Mucosa of gallbladder (tissue), 1 donor: ENCODE measurements at places on chromosomes 12 and 14. TPM values are rescaled to one million over a fixed set of nuclear protein-coding genes. Genes with fewer than 3 reads are reported as not detected.

GRCh38 chr12:86634456-86635410 lies 378.5 kb upstream of the MGAT4C start:
- no peak for DNase-seq

DNA sequence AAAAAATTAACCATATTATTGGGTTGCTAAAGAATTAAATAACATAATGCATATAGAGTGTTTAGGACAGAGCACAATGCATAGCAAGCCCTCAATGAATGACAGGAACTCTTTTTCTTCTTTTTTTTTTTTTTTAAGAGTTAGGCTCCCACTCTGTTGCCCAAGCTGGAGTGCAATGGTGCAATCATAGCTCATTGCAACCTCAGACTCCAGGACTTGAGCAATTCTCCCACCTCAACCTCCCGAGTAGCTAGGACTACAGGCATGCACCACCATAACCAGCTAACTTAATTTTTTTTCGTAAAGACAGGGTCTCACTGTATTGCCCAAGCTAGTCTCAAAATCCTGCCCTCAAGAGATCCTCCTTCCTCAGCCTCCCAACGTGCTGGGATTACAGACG lies 20.5 kb upstream of the MTERF2 start:
- no peak for DNase-seq

DNA sequence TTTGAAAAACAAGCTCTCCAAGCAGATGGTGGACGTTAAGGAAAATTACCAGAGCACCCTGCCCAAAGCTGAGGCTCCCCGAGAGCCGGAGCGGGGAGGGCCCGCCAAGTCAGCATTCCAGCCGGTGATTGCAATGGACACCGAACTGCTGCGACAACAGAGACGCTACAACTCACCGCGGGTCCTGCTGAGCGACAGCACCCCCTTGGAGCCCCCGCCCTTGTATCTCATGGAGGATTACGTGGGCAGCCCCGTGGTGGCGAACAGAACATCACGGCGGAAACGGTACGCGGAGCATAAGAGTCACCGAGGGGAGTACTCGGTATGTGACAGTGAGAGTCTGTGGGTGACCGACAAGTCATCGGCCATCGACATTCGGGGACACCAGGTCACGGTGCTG lies 62.4 kb downstream of the NTF3 start:
- DNase-seq = no peak

DNA sequence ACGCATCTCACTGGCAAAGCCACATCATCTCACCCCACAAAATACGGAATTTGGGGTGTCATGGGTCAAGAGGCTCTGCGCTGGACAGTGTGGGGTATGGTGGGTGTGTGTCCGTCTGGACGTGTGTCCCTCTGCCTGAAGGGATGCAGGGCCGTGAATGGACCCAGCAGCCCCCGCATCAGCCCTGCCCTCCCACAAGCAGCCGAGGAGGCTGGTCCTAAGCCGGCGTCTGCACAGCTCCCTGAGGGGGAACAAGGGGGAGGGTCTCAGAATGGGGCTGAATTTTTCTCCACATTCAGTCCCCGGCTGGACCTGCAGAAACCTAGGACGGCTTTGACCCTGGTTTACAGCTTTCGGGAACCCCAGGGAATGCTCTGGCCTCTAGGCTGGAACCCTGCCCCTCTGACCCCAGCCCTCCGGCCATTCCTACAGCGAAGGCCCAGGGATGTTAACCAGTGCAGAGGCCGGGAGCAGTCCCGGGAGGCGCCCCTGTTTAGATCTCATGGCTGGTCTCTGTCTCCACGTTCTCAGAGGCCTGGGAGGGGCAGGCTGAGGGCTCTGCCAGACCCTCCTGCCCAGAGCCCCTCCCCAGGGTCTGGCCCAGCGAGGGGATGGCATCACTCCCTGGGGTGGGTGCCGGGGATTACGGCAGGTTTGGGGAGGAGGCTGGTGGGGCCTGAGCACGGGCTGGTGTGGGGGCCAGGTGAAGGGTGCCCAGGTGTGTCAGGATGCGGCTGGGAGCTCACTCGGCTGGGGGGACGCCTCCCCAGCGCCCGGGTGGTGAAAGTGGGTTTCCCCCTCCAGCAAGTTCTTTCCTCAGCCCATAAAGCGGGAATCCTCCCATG lies 156.5 kb upstream of the C14orf180 start:
- peak; percentile 6 for DNase-seq

- DNase-seq = no peak
Measured at GRCh38 chr14:41608681-41609390, 2.2 kb downstream of the LRFN5 start.

DNA sequence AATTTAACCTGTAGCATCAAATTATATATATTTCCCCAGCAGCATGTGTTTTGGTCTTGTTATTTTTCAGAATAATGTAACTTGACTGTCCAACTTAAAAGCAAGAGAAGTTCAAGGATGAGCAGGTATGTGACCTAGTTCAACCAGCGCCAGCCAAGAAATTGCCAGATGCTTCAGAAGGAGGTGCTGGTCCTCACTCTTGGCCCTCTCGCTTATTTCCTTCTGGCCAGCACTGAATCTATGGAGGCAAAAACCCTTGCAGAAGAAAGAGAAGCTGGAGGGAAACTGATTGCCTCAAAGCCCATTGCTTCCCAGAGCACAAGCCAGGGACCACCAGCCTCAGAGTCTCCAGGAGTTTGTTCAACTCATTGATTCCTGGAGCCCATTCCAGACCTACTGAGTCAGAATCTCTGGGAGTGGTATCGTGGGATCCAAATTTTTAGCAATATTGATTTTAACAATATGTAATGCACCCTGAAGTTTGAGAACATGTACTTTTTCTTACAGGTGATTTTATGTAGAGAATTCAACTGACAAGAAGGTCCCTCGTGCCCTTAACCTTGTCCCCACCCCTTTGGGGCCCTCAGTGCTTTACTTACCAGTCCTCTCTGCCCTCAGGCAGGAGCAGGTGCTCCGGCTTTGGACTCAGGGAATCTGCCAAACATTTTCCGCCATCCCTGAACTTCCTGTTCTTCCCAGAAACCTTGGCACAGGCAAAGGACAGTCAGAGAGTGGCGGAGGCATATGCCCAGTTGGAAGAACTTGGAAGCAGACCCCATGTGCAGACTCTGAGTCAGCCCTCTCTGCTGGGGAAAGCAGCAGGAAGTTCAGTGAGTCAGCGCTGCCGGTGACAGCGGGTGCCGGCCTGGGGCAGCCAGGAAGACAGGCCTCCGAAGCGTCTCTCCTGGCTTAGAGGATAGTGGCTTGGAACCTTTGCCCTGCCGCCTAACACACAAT lies 10.4 kb downstream of the BEST3 start:
- DNase-seq = peak; percentile 61

- DNase-seq = no peak
Measured at GRCh38 chr12:4909734-4910501, at the start of gene KCNA1. KCNA1 (plus strand) TSS chr12:4909905; CDS start chr12:4911379, 1,474 bp downstream.

- no peak for DNase-seq
Measured at GRCh38 chr14:51578853-51579252, 72.9 kb upstream of the FRMD6 start.

DNA sequence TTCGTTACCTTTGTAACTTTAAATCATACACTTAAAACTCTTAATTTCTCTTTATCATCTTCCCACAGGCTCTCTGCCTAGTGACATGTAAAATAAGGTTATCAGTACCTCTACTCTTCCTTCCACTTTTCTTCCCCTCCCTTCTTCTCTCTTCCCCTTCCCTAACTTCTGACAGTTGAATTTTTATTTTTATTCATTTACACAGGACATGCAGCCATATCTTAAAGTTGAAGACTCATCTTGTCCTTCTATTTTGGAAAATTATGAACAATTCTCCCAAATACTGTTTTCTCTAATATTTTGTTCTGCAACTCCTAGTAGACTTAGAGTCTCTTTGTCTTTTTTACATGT lies 263.9 kb downstream of the FBXL14 start:
- no peak for DNase-seq

- DNase-seq = no peak
Measured at GRCh38 chr14:69982886-69983285, 103.7 kb downstream of the SMOC1 start.

- DNase-seq = no peak
Measured at GRCh38 chr14:54877015-54877702, 25.5 kb downstream of the GCH1 start.

DNA sequence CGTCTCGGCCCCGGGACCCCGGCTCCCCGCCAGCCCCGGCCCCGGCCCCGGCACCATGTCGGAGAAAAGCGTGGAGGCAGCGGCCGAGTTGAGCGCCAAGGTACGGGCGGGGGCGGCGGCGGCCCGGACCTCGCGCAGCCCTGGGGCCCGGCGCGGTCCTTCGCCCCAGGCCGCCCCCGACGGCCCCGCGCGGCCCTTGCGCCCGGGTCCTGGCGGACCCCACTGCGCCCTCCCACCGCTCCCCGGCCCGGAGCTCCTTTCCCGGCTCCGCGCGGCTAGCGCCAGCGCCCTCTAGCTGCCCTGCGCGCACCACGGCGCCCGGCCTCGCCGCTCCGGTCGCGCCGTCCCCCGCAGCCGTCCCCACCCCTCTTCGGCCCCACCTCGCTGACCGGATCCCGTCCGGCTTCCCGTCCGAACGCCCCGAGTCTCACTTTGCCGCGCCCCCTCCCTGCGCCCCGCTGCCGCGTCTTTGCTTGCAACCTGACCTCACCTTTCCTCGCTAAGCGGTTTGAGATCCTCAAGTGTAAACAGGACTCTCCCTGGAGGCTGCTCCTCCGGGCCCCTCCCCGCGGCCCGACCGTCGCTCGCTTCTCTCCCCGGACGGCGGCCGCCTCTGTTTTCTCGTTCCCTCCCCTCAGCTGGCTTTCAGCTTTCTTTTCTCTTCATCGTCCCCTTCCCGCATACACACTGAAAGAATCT lies 637 bp downstream of the PTMS start:
- peak; percentile 72 for DNase-seq

DNA sequence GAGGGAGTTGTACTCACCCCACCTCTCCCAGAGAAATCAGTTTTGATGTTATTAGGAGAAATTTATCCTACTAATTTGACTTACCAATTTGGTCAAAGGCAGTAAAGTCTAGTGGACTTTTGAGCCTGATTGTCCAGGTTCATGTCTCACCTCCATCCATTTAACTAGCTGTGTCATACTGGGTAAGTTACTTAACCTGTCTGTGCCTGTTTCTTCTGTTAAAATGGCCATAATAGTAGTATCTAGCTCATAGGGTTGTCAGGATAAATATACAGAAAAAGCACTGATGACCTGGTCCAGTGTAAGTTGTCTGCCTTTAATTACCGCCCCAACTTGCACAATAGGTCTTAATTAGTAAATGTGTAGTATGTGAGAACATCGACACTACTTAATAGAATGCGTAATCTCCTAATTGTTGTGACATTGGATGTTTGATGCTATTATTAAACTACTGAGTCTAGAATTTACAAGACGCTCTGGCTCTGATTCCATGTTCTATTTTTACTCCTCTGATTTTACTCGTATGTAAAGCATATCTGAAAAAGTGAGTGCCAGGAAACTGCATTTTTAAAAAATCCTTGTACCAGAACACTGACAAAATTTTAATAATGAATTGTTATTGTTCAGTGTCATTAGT lies 1.5 kb downstream of the RAB21 start:
- no peak for DNase-seq

GRCh38 chr12:48175613-48176416 lies 7.6 kb upstream of the CCDC184 start:
- no peak for DNase-seq

GRCh38 chr12:52831251-52831650 lies 2.9 kb downstream of the KRT79 start:
- DNase-seq = no peak

DNA sequence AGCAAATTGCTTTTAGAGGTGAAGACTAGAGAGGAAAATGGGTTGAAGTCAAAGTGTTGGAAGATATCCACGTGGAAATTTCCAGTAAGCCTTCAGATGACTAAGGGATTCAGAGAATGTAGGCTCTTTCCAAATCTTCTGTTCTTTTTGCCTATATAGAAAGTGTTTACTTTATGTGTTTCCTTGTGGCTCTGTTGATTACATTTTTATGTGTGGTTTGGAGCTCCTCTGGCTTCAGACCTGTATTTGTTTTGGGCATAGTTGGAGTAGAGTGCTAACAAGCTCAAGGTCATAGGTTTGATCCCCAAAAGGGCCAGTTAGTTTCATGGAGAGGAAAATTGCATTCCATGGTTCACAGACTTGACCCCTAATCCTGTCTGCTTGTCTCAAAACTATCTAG lies 91.9 kb downstream of the IGF1 start:
- DNase-seq = no peak

GRCh38 chr12:58288190-58288589 lies 346.8 kb downstream of the ATP23 start:
- no peak for DNase-seq

DNA sequence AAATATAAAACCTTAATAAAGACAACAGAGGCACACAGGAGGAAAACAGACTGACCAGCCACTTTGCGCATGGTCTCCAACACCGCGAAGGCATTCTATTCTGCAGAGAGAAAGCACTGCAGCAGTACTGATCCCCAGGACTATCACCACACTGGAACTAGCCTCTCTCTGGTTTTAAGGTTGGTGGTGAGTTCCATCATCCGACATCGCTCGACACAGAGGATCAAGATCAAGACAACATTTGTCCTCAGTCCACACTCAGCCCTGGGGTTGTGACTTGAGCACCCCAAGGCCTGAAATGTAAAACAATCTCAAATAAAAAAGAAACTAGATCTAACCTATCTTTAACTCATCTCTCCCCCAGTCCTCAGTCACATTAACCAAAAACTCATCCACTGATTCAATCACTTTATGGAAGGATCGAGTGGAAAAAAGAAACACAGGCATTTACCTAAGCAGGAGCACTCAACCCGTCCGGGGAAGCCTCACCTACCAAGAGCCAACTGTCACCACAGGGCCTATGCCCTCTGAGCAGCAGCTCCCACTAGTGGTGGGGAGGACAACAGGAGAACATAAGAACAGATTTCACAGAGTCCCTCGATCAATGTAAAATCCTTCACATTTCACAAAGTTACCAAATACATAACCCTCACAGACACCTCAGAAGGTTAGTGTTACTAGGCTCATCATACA lies 17.7 kb downstream of the STXBP6 start:
- no peak for DNase-seq

- no peak for DNase-seq
Measured at GRCh38 chr14:51626185-51626584, 25.5 kb upstream of the FRMD6 start.

DNA sequence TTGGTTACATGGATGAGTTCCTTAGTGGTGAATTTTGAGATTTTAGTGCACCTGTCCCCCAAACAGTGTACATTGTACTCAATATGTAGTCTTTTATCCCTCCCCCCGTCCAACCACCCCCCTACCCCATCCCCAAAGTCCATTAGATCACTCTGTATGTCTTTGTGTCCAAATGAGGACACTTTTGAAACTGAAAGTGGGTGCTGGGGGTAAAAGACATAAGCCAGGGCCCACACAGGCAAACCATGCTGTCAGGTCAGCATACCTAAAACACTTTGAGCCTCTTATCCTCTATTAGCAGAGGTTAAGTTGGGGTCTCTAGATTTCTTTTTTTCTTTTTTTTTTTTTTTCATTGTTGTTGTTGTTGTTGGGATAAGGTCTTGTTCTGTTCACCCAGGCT lies 31.3 kb upstream of the KICS2 start:
- no peak for DNase-seq

ADAMTS20 gene
- not detected for total RNA-seq

KRT7 gene
- 335 TPM for total RNA-seq

CCNK gene
- 45.5 TPM for total RNA-seq

TCL1B gene
- not detected for total RNA-seq

GZMH gene
- total RNA-seq = 2.0 TPM

PLD4 gene
- 16.7 TPM for total RNA-seq
